ENCODE measurements at places on chromosomes 6 and 20. TPM values are rescaled to one million over a fixed set of nuclear protein-coding genes. Genes with fewer than 3 reads are reported as not detected.

GRCh38 chr6:154412106-154412820 is 55.7 kb upstream of the IPCEF1 start:
- no peaks in the 10 kb centered on the region for H3K27me3 ChIP-seq
- no peaks in the 10 kb centered on the region for H3K36me3 ChIP-seq
- H3K4me1 ChIP-seq: peaks cover 9% of the 10 kb centered on the region
- no peak overlapping the region for H3K4me3 ChIP-seq

DNA sequence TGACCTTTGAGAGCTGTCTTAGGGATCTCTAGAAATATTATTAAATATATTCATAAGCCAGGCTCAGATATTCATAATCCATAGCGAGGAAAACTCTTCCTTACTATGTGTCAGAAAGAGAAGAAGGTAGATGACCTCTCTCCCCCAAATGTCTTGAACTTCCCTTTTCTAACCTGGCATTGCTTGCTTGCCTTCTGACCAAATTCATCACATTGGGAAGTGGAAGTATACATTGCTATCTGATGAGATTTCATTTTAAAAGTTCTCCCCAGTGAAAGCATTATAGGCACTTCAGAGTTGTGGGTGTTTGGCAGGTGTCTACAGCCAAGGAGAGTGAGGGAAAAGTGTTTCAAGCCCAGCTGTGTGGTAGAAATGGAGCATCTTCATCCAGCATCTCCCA is 197.3 kb downstream of the ZFAND3 start:
- no peak overlapping the region for H3K4me3 ChIP-seq
- no peaks in the 10 kb centered on the region for H3K27me3 ChIP-seq
- no peak overlapping the region for H3K27ac ChIP-seq
- no peaks in the 10 kb centered on the region for H3K4me1 ChIP-seq

LGSN gene
- 0.55 TPM for total RNA-seq

CCN2 gene
- total RNA-seq: 180 TPM

HLA-DRA gene
- 411 TPM for total RNA-seq

Data from upper lobe of left lung (tissue), 6 donors.